Gastrocnemius medialis (tissue), 4 donors: ENCODE measurements at places on chromosomes 6 and 20. TPM values are rescaled to one million over a fixed set of nuclear protein-coding genes. Genes with fewer than 3 reads are reported as not detected.

Gene PSMB1
- total RNA-seq: 380 TPM

Gene SLC39A7
- total RNA-seq: 29.7 TPM

Gene CST9L
- total RNA-seq: not detected

Gene GSTA3
- not detected for total RNA-seq

Gene VARS1
- total RNA-seq: 64.6 TPM

Gene CRISP3
- not detected for total RNA-seq

Gene OXT
- total RNA-seq: 2.2 TPM

Gene HLA-DOB
- 0.36 TPM for total RNA-seq

Gene CDH26
- 0.27 TPM for total RNA-seq

Gene EPPIN
- not detected for total RNA-seq

Gene HRH3
- not detected for total RNA-seq

Gene RAB32
- total RNA-seq: 4.3 TPM

GRCh38 chr6:105162377-105162776 is 17.4 kb downstream of the POPDC3 start:
- DNase-seq: peak; percentile 17

GRCh38 chr6:130923350-130923749 is 96.1 kb downstream of the SMLR1 start:
- no peak for DNase-seq

GRCh38 chr6:109303640-109304283 is 78.5 kb downstream of the CD164 start:
- peak; percentile 55 for DNase-seq

DNA sequence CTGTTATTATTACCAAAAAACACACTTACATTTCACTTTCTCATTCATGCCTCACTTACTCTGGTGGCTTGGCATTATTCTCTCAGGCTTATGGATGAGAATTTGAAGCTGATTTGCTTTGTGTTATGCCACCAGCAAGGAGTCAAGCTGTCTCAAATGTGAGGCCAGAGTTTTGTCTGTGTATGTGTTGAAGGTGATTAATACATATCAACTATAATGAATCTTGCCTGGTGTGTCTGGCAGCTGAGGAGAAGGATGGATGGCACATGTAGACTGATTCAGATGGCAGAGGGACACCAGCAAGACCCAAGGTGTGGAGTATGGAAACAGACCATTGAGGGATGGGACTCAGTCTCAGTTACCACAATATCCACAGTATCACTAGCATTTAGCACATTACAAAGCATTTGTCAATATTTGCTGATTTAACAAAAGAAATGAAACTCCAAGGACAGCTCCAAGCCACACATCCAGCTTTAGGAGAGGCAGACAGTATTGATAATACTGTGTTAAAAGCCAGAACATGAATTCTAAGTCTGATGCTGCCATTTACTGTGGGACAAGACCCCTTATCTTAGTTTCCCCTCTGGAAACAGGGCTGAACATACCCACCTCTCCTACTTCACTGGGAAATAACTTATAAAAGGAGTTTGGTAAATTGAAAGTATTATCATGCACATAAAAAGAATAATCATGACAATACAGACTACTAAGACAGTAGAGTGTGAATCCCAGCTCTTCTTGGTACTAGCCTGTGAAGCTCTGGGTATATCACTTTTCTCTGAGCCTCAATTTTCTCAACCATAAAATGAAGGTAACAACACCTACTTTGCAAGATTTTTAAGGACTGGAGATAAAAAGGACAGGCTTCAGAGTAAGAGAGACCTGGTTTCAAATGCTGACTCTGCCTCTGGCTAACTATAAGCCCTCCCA is 11.2 kb downstream of the BCL2L1 start:
- DNase-seq: no peak

- no peak for DNase-seq
Observed at GRCh38 chr6:161745594-161746141, 471.8 kb upstream of the AGPAT4 start.

DNA sequence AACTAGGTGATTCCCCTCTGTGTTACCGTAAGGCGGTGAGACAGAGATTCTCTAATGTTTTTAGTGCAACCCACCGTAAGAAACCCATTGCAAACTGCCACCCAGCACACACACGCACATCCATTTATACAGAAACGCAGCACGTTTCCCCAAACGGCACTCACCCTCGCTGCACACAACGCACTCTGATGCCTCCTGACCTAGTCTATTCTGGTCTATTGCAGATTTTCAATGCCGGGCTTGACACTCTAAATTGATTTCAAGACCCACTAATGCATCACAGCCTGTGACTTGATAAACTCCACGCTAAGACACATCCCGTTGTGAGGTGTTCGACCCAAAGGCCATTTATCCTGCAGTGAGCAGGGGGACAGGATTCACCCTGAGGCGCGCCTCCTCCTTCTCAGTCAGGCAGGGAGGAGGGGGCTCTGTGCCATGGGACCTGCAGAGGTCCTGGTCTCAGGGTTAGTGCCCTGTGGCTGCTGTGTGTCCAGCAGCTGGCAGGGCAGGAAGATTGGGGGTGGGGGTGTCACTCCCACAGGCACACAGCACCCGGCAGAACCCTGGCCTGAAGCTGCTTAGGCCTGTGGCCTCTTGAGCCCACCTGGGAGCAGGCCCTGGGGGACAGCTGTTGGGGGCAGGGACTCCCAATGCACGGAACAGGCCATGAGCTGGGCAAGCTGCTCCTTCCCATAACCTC is 335.6 kb downstream of the PREX1 start:
- no peak for DNase-seq

GRCh38 chr20:37347891-37348791 is 2.2 kb downstream of the SRC start:
- no peak for DNase-seq

- DNase-seq: no peak
Observed at GRCh38 chr20:48523191-48523995, 304.4 kb downstream of the PREX1 start.

DNA sequence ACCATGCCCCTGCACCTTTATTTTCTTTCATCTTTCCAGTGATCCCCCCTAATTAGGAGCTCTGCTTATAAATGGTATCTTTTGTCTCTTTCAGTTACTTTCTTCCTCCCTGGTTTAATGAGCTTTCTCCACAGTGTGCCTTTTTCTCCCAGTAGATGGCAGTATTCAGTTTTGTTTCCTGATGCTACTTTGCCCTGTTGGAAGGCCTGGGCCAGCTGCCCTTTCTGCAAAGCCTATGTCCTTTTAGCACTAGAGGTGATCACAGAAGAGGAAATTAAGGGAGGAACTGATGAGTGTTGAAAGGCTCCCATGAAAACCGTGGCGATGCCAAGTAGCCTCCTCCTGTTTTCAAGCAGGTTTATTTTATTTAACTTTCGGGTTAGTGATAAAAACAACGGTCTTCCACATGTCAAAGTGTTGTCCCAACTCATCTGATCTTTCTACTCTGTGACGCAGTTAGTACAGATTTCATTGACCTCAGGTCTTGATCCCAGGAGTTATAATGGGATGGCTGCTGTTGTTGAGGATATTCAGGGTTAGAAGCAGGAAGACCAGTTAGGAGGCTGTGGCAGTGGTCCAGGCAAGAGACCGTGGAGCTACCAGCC is 184.2 kb upstream of the BMP2 start:
- DNase-seq: no peak

GRCh38 chr20:48733296-48733790 is 94.5 kb downstream of the PREX1 start:
- no peak for DNase-seq

DNA sequence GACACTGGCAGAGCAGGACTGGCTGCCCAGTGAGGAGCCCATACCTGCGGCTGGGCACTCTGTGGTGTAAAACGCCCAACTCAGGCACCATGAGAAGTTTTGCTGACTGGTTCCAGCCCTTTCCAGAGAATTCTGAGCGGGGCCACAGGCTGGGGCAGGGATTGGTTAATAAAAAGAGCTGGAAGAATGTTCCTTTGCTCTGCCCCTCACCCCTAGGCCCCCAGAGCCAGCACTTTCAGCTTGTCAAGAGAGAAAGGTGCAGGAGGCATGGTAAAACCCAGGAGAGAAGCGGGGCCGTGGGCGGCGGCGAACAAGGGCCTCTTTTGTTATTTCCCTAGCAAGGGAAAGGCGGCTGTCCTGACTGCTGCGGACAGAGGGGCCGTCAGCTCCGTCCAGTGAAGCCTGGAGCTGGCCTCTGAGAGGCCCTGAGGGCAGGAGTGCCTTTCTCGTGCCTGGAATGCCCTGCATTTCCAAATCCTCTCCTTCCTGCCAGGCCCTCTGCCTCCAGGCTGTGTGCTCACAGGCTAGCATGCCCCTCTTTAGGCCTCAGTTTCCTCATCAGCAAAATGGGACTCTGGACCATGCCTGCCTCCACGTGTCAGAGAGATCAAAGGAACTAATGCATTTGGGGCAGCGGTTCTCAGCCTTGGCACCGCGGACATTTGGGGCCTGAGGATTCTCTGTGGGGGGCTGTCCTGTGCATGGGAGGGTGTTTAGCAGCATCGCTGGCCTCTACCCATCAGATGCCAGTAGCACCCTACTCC is 12.9 kb downstream of the SLC13A3 start:
- DNase-seq: no peak

DNA sequence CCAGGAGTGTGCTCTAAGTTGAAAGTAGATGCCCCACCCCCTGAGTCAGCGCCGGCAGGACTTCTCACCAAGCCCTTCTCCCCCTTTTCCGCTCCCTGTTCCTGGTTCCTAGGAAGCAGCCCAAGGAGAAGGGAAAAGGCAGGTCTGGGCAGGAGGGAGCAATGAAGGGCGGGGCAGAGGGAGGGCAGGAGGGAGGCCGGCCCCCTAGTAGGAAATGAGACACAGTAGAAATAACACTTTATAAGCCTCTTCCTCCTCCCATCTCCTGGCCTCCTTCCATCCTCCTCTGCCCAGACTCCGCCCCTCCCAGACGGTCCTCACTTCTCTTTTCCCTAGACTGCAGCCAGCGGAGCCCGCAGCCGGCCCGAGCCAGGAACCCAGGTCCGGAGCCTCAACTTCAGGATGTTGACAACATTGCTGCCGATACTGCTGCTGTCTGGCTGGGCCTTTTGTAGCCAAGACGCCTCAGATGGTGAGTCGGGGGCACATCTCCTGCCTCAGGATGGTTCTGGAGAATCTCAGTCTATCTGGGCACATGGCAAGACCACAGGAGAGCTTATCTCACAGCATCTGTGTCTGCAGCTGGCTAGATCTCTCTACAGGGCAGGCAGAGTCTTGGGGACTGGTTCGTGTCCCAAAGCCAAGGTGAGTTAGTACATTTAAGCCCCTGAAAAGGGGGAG is at the start of gene PROCR:
Gene PROCR (plus strand): TSS at position 320 of the 681 bp plus-strand sequence. CDS start 83 bp downstream, at position 403.
- DNase-seq: peak; percentile 77

GRCh38 chr6:169859978-169860703 is 108.7 kb downstream of the ERMARD start:
- no peak for DNase-seq

DNA sequence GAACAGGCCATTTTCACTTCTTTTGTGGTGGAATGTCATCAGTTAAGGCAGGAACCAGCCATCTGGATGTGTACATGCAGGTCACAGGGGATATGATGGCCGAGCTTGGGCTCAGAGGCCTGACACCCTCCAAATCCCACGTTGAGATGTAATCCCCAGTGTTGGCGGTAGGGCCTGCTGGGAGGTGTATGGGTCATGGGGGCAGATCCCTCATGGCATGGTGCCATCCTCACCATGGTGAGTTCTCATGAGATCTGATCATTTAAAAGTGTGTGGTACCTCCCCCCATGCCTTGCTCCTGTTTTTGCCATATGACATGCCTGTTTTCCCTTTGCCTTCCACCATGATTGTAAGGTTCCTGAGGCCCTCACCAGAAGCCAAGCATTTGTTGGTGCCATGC is 26.8 kb downstream of the WDR27 start:
- no peak for DNase-seq

DNA sequence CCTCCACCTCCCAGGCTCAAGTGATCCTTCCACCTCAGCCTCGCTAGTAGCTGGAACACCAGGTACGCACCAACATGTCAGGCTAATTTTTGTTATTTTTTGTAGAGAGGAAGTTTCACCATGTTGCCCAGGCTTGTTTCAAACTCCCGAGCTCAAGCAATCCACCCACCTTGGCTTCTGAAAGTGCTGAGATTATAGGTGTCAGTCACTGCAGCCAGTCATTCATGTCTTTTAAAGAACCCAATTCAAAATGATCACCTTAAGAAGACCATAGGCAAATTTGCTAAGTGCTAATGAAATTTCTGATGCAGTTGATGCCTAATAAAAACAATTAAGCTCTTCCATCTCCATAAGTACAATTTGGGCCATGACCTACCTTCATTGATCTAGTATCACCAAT is 2.6 kb upstream of the VNN2 start:
- DNase-seq: no peak

DNA sequence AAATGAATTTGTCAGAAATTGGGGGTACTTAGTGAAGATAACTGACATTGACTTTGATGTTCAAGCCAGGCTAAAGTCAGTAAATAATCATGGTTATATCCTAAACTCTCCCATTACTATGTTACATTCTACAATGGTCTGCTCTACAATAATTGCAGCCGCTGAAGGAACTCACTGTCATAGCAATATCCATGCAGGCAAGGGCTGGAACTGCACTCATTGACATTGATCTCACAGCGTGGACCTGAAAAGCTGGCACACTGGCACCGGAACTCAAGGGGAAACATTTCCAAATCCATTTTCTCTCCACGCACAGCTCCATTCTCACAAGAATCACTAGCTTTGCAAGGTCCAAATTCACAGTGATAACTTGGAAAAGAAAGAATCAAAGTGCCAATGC is 702.7 kb downstream of the EYS start:
- DNase-seq: no peak

- peak; percentile 66 for DNase-seq
Observed at GRCh38 chr20:36472637-36473090, 68.7 kb upstream of the MYL9 start.

- DNase-seq: no peak
Observed at GRCh38 chr6:110629153-110629552, 152.7 kb upstream of the SLC22A16 start.

- no peak for DNase-seq
Observed at GRCh38 chr6:81708113-81708699, 44.3 kb downstream of the TENT5A start.

- DNase-seq: no peak
Observed at GRCh38 chr6:161522276-161522675, 248.4 kb upstream of the AGPAT4 start.

- no peak for DNase-seq
Observed at GRCh38 chr6:52603000-52603795, 26.3 kb upstream of the TRAM2 start.

DNA sequence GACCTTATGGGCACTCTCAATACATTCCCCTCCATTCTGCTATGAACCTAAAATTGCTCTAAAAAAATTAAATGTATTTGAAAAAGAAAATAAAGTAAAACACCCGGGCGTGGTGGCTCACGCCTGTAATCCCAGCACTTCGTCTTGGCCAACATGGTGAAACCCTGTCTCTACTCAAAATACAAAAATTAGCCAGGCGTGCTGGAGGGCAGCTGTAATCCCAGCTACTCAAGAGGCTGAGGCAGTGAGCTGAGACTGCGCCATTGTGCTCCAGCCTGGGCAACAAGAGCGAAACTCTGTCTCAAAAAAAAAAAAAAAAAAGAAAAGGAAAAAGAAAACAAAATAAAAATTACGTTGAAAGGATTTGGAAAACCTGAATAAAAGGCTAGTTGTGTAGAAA is 60.5 kb downstream of the CD164 start:
- no peak for DNase-seq

DNA sequence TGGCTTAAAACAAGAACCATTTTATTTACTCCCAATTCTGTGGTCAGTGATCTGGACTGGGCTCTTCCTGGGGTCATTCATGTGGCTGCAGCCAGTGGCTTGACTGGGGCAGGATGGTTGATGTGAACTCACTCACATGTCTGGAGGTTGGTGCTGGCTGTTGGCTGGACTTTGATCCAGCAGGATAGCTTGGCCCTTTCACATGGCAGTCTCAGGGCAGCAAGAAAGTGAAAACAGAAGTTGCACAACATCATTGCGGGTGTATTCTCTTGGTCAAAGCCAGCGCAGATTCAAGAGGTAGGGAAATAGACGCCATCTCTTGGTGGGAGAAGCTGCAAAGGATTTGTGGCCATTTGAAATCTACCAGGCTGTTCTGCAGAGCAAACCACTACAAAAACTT is 77.2 kb downstream of the MDGA1 start:
- DNase-seq: no peak
